Kidney (tissue), 22 donors: ENCODE measurements at places on chromosomes 13 and 19. TPM values are rescaled to one million over a fixed set of nuclear protein-coding genes. Genes with fewer than 3 reads are reported as not detected.

EPS8L1 gene
- total RNA-seq = 95.0 TPM

PNKP gene
- 101 TPM for total RNA-seq

AZU1 gene
- 0.50 TPM for total RNA-seq

CRX gene
- total RNA-seq = not detected

IRGC gene
- total RNA-seq = not detected

IZUMO4 gene
- total RNA-seq = 4.3 TPM

DNA sequence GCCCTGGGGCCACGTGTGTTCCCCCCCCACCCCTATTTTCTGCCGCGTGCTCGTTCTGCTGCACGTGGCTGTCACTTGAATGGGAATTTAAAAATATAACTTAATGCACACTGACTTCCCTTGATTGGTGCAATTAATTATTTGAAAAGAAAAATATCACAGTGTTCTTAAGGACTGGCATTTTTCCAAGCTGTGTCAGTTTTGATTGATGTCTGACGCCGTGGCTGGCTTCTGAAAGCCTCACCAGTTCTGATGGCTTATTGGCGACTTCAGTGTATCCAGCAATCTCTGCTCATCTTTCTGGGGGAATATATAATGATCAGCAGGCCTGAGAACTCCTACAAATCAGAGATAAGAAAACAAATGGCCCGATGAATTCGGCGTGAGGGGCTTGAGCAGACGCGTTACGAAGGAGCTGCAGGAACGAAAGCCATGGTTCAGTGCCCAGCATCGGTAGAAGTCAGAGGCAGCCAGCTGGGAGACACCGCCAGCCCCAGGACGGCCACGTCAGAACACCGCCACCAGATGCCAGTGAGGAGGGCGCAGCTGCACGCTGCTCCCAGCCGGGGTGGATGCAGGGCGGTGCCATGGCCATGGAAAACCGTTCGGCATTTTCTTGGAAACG is 111.2 kb downstream of the KDM4B start:
- no peak overlapping the region for H3K4me3 ChIP-seq
- no peak overlapping the region for H3K27ac ChIP-seq
- no peaks in the 10 kb centered on the region for H3K4me1 ChIP-seq
- peak; percentile 44 for DNase-seq
- peaks cover 27% of the 10 kb centered on the region for H3K36me3 ChIP-seq

GRCh38 chr13:48403151-48403631 is 9.7 kb downstream of the LPAR6 start:
- peaks cover 6% of the 10 kb centered on the region for H3K4me1 ChIP-seq
- peak overlapping the region; percentile 50 for H3K27ac ChIP-seq
- no peak for DNase-seq
- no peaks in the 10 kb centered on the region for H3K36me3 ChIP-seq
- H3K4me3 ChIP-seq = peak overlapping the region; percentile 3

- peaks cover 3% of the 10 kb centered on the region for H3K27me3 ChIP-seq
- DNase-seq = peak; percentile 69
- no peak overlapping the region for H3K4me3 ChIP-seq
- no peak overlapping the region for H3K27ac ChIP-seq
- no peaks in the 10 kb centered on the region for H3K4me1 ChIP-seq
Observed at GRCh38 chr13:113735194-113735593, 23.8 kb upstream of the TMEM255B start.

- no peaks in the 10 kb centered on the region for H3K27me3 ChIP-seq
- H3K4me1 ChIP-seq = no peaks in the 10 kb centered on the region
- no peak for DNase-seq
- no peak overlapping the region for H3K27ac ChIP-seq
Observed at GRCh38 chr19:57441979-57442752, 7.0 kb downstream of the ZNF749 start.

DNA sequence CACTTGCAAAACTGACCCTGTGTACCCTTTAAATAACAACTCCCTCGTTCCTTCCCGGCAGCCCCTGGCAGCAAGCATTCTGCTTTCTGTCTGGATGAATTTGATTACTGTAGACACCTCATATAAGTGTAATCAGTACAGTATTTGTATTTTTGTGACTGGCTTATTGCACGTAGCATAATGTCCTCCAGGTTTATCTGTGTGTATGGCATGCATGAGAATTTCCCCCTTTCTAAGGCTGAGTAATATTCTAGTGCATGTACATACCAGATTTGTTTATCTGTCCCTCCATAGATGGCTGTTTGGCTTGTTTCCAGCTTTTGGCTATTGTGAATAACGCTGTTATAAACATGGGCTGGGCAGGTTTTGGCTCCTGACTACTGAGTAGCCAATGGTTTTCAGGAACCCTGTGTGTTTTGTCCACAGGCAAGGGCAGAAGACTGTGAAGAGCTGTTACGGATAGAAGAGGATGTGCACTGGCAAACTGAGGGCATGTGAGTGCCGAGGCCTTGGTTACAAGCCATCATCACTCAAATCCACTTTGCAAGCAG is 98.0 kb downstream of the ESD start:
- no peak for DNase-seq
- no peaks in the 10 kb centered on the region for H3K27me3 ChIP-seq
- H3K4me1 ChIP-seq = peaks cover 2% of the 10 kb centered on the region

- no peaks in the 10 kb centered on the region for H3K4me1 ChIP-seq
- no peaks in the 10 kb centered on the region for H3K27me3 ChIP-seq
- H3K36me3 ChIP-seq = peaks cover 5% of the 10 kb centered on the region
- no peak overlapping the region for H3K27ac ChIP-seq
Observed at GRCh38 chr19:623175-623916, 10.0 kb downstream of the POLRMT start.
